ENCODE measurements at places on chromosomes 11 and 22.

GRCh38 chr11:82494988-82495432, 238.7 kb downstream of the FAM181B start:
- DNase-seq = peak; percentile 15

GRCh38 chr11:45537614-45538013, 127.8 kb downstream of the CHST1 start:
- no peak for DNase-seq

- no peak for DNase-seq
These were observed 18.4 kb downstream of the BCL2L13 start for GRCh38 chr22:17656870-17657395.

DNA sequence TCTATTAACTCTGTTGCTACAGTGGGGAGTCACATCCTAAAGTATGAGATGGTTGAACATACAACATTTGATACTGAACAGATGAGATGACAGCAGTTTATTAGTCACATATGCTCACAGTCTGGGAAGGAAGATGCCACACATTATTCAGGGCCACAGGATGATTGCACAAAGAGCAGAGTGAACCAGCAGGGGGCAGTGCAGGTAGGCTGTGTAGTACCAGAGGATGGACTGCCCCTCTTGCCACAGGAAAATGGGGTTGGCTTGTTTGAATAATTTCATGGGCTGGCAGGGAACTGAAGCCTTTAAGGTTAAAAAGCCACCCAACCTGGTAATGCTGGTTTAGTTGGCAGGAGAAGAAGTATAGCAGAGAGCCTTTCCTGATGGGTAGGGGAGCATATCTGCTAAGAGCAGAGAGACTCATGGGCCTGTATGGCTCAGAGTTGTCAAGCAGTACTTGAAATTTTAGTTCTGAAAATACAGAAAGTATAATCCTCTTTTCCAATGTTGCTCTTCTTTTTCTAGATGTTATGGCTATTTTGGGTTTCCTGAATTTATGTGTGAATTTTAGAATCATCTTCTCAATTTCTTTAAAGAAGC, 180.4 kb upstream of the B3GAT1 start:
- no peak for DNase-seq

DNA sequence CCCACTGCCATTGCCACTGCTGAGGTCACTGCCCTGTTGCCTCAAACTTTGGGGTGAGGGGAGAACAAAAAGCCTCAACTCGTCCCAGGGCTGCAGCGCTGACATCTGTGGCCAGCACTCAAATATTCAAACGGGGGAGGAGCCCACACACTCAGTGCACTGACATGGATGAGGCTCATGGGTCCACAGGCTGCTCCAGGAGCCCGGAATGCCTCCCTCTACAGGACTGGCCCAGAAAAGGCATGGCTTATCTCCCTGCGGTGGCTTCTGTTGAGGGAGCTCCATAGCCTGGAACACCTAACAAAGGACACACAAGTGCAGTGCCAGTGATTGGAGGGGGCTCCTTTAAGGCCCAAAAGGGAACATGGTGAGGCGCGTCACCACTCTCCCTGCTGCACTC, 341.1 kb upstream of the LUZP2 start:
- no peak for DNase-seq

DNA sequence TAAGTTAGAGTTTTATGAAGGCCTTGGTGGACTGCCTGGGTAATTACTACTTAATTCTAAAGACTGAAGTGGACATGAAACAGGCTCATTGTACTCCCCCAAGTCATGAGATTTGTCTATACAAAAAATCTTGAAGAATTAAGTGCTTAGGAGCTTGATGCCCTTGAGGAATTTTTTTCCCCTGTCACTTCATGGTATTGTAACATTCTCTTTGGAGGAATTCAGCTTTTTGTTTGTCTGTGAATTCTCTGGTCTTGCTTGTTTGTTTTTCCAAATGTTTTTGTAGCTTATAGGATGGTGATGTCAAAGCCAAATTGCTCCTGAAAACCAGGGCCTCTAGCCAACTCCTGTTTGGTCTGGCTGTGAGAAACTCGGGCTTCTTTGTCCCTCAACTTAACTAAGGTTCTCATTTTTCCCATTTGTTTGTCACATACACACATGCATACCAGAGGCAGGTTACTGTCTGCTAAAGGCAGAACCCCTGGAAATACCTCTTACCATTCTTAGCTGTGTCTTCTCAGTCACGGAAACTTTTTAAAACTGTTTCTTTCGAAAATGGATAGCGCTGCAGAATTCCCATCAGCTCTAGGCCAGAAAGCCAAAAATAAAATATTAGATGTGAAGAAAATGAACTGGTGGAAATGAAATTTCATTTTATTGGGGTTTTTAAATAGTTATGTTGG, 66.9 kb downstream of the AMOTL1 start:
- no peak for DNase-seq

GRCh38 chr11:103546236-103546635, 437.0 kb downstream of the DYNC2H1 start:
- DNase-seq = no peak

GRCh38 chr11:75811485-75811884, 3.5 kb upstream of the UVRAG start:
- no peak for DNase-seq

DNA sequence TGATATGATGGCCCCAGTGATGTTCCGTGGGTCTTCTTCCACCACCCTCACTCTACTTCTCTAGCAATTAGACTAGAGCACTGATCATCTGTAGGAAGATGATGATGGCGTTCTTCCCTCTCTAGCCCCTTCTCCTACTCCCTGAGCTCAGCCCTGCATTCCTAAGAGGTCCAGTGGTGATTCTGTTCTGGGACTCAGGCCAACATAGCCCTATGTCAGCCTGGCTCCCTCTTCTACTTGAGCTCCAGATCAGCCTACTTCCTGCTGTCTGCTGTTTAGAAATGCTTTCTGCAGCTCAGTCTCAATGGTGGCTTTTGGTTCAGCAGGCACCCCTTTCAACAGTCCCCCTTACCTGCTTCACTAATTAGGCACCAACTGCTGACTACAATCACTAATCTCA, 86.1 kb upstream of the ZBED5 start:
- DNase-seq = no peak

- DNase-seq = no peak
These were observed 117.6 kb downstream of the ARHGAP8 start for GRCh38 chr22:44870021-44870420.

- DNase-seq = peak; percentile 72
These were observed 3.2 kb upstream of the CSDC2 start for GRCh38 chr22:41557401-41558240.

GRCh38 chr11:77395460-77396173, 78.3 kb downstream of the PAK1 start:
- DNase-seq = no peak

- no peak for DNase-seq
These were observed 48.6 kb downstream of the PARVG start for GRCh38 chr22:44229331-44229730.

DNA sequence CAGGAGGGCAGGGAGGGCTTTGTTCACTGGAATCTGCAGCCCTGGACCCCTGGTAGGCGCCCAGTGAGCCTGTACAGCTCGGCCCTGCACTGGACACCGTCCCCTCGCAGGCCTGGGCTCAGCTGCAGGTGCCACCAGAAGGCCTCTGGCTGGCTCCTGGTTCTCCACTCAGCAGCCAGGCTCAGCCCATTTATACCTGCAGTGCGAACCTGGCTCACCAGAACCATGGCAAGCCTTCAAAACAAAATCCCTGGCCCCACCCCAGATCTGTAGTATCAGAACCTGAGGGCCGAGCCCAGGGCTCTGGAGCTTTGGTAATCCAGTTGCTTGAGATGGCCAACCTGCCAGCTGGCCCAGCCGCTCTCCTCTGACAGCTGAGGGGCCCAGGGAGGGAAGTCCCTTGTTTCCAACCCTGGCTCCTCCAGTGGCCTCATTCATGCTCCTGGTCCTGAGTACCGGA, 870 bp upstream of the FREY1 start:
- DNase-seq = no peak

- DNase-seq = no peak
These were observed 7.3 kb upstream of the PKNOX2 start for GRCh38 chr11:125157118-125157733.

- peak; percentile 46 for DNase-seq
These were observed 3.9 kb upstream of the ABCG4 start for GRCh38 chr11:119144825-119145486.

DNA sequence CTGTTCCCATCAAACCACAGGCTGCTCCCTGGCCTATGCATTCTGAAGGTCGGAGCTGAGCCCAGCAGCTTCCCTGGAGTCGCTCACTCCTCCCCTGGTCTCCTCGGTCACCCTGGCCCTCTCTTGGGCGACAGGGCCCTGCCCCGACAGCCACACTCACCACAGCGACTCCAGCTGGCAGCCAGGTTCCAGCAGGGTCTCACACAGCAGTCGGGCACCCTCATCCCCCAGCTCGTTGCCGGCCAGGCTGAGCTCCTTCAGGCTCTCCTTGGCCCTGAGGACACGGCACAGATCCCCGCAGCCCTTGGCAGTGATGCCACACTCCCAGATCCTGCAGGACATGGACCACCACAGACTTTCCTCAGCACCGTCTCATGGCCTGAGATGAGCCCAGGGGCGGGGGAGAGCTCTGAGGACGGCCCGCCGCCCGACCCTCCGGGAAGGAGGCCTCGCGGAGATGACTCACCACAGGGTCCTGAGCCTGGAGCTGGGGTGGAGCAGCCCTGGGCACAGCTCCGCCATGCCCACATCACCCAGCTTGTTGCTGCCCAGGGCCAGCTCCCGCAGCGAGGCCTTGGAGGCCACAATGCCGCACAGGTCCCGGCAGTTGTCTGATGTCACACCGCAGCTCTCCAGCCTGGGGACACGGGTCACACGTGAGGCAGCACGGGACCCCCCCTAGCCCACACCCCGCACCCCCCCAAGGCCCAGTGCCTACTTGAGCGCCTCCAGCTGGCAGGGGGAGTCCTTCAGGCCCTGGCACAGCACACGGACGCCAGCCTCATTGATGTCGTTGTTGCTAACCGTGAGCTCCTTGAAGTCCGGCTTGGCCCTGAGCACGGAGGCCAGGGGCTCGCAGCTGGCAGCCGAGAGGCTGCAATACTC, 8.5 kb downstream of the RNH1 start:
- DNase-seq = no peak

GRCh38 chr11:131924457-131925201, 554.2 kb downstream of the NTM start:
- no peak for DNase-seq

- peak; percentile 49 for DNase-seq
These were observed 92.9 kb downstream of the MORC2 start for GRCh38 chr22:30875481-30876215.

- DNase-seq = no peak
These were observed 9.7 kb downstream of the MRGPRF start for GRCh38 chr11:69003301-69003865.

- no peak for DNase-seq
These were observed 12.5 kb upstream of the APOL5 start for GRCh38 chr22:35705141-35705540.

GRCh38 chr11:18771266-18772035, 20.1 kb downstream of the PTPN5 start:
- DNase-seq = no peak

GRCh38 chr11:81602508-81602907, 1131.2 kb downstream of the FAM181B start:
- DNase-seq = no peak

GRCh38 chr11:79011357-79011756, 429.5 kb downstream of the TENM4 start:
- DNase-seq = no peak

DNA sequence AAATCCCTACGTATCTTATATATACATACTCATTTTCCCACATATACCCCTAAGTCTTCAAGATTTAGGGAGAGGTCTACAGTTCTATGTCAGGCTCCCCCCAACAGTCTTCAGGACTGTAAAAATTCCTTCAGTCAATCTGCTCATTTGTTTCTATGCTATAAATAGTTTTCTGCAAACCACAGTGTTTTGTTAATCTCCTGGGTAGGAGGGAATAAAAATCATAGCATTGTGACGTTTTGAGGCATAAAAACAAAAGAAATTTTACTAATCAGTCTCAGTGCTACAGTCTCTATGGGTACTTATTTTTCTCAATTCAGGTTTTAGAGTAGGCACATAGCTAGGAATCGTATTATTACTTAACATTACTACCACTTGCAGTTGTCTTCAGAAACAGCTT, 552.8 kb upstream of the LRRC4C start:
- DNase-seq = no peak
